CD4-positive, alpha-beta T cell treated with Interleukin-1 beta for 1 hour (primary cell): ENCODE measurements at places on chromosomes 11 and 22.
A peak's percentile ranks its signal among the peaks of the same experiment; 100 is the strongest.

- no peak for DNase-seq
Measured at GRCh38 chr11:17686231-17686980, 33.0 kb upstream of the MYOD1 start.

DNA sequence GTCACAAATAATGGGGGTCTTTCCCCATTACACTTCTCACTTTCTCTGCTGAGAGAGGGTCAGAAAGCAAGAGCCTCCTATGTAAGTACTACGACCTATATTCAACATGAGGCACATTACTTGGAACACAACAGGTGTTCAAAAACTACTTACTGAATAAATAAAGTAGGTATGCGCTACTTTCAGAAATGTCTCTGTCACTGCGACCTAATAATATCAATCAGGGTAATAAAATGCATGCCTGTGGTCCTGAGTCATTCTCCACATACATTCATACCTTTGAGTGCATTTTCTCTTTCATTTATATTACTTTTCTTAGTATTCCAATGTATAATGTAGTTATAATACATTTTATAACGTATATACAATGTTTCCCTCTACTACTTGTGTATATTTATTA lies 838.9 kb downstream of the DLG2 start:
- DNase-seq = no peak

GRCh38 chr22:44665115-44665514 lies 36.9 kb upstream of the PRR5 start:
- peak; percentile 23 for DNase-seq

DNA sequence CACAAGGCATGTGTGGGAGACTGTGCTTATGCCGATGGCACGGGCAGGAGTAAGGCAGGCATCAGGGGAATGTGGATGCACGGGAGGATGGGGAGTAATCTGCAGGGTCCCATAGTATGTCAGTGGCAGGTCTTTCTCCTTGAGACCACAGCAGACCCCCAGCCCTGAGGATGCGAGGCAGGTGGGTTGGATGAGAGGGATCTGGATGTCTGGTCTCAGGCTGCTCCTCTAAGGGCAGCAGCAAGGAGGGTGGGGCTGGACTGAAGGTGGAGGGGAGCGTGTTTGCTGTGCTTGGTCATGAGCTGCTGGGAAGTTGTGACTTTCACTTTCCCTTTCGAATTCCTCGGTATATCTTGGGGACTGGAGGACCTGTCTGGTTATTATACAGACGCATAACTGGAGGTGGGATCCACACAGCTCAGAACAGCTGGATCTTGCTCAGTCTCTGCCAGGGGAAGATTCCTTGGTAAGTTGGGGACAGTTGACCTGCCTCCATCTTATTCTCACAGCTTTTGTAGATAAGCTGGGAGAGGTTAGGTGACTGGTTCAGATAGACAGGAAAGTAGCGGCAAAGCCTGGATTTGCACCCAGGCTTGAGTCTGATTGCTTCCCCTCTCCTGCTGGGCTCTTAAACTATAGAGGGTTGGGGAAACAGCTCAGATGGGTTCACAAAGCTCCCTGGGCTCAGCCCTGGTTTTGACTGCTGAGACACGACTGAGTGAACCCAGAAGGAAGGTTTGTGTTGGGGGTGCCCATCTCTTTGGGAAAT lies at the start of gene APOL1:
Gene APOL1, plus strand, starts transcription at position 380 of the 769 bp plus-strand sequence. CDS start 1,823 bp downstream, outside the sequence.
- peak; percentile 73 for DNase-seq

DNA sequence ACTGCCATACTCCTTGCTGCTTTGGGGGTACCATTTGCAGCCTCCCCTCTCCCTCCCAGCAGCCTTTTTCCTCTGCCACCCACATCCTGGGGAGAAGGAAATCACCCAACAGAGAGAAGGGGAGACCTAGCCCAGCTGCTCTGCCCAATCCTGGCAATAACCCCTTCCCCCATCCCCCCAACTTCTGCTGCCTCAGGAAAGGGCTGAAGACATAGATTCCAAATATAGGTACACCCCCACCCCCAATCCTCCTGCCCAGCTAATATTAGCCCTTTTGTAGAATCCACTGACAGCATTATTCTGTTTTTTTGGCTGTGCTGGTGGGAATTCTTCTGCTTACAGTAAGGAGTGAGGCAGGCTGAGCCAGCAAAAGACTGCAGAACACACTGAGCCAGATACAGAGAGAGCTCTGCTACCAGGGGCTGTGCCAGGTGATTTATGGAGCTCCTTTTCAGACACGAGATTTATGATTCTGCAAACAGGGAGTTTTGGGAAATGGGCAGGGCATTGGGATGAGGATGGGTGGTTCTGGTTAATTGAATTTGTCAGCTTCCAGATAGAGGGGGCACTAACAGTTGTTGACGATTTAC lies 164.0 kb downstream of the TENM4 start:
- DNase-seq = no peak

GRCh38 chr11:64490562-64491216 lies 100.3 kb upstream of the SLC22A12 start:
- DNase-seq = no peak

DNA sequence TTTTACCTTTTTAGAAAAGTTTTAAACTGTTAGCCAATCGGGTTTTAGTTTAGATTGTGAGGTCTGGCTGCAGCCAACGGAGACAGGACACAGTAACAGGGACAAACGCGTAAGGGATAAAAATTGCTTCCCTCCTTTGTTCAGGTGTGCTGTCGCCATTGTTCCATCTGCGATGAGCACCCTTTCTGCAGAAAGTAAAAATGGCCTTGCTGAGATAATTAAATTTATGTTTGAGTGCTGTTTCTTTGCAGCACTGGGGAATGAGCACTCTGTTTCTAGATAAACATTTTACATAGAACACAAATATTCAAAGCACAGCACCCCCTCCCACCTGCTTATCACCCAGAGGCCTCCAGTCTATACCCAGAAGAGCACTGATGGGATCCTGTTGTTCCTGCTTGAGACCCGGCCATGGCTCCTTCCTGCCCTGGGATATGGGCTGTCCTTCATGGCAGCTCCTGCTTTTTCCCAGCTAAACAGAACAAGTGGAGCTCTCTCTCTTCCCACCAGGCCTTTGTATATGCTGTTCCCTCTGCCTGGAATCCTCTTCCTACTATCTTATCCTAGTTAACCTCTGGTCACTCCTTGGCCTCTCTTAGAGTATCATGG lies 34.3 kb upstream of the CELSR1 start:
- DNase-seq = no peak

- DNase-seq = peak; percentile 97
Measured at GRCh38 chr11:65546217-65546958, 11.8 kb downstream of the LTBP3 start.

GRCh38 chr11:58919561-58919960 lies 19.7 kb upstream of the GLYATL1 start:
- no peak for DNase-seq

GRCh38 chr22:17100621-17101020 lies 15.8 kb downstream of the IL17RA start:
- DNase-seq = no peak

GRCh38 chr11:36711104-36711825 lies 113.2 kb upstream of the RAG2 start:
- DNase-seq = no peak

DNA sequence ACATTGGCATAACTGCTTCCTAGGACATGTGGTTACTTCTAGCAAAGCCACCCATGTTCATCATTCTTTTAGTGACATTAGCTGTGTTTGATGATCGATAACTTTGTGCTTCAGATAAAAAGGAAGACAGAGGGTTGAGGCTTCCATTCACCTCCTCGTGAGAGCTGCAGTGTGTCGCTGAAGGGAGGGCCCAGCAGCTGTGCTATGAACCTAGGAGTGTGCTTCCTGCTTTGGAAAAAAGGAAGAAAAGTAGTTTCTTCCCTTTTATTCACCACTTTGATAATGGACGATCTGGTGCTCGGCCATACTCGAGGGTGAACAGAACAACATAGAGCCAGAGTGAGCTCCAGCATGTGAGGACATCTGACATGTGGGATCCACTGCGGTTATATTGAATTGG lies 6.1 kb upstream of the RFPL2 start:
- no peak for DNase-seq

DNA sequence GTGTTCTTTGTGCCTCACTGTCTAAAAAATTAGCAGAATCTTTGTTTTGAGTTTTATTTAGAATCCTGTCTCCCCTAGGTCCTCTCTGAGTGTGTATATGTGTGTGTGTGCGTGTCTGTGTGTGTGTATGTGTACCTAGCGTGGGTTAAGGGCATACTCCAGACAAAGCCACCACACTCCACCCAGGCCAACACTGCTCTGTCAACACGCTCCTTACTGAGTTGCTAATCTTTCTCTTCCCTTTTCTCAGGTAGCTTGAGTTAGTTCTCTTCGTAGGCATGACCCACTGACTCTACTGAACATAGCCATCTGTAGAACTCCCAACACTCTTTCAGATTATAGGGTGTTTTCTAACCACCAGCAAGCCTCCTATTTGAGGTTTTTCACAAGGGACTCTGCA lies 131.1 kb downstream of the LRRC4C start:
- DNase-seq = no peak

DNA sequence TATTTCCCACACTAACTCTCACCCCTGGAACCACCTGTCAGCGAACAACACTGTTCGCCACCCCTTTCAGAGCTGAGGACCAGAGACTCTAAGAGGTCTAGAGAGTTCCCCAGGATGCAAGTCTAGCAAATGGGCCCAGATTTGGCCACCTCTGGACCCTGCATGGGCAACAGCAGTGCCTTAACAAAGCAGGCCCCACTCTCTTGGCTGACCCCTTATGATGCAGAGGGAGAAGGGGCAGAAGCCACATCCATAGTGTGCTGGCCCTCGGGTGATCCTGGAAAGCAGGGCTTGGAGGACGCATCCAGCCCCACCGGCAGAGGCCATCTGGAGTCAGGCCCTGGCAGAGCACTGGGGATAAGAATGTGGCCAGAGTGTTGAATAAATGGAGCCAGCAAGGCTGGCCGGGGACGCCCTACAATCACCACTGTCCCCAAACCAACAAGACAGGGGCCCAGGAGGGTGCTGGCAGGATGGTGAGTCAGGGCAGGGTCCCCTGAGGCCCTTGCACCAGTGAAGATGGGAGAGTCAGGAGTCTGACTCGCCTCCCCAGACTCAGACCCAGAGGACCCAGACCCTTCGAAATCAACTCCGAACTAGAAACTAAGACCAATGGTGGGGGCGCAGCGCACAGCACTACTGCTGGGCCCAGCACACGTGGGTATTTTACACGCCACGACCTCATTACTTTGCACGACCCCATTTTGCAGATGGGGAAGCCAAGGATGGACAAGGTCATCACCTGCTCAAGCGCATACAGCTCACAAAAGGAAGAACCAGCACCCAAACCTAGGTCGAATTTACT lies 6.5 kb downstream of the CSNK1E start:
- no peak for DNase-seq

- no peak for DNase-seq
Measured at GRCh38 chr11:15967966-15968365, 388.4 kb downstream of the SOX6 start.

GRCh38 chr11:111918390-111919256 lies at the start of gene C11orf52:
Gene C11orf52, plus strand, starts transcription at chr11:111918913. Its CDS starts 60 bp downstream, at chr11:111918973.
- no peak for DNase-seq

DNA sequence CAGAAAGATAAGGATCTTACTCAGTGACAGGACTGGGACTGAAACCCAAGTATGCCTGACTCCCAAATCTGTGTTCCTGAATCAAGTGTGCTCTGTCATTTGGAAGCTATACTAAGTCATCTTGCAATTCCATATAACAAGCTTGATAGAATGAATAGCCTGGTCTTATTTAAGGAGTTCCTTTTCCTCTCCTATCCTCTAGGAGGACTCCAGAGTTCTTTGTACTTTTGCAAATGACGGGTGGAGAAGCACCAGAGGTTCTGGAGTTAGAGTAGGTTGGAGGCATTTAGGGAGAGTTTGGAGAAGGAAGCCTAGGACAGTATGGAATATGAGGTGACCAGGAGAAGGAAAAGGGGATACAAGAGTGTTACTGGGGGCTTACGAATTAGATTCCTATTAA lies 92.9 kb upstream of the RCN1 start:
- no peak for DNase-seq

DNA sequence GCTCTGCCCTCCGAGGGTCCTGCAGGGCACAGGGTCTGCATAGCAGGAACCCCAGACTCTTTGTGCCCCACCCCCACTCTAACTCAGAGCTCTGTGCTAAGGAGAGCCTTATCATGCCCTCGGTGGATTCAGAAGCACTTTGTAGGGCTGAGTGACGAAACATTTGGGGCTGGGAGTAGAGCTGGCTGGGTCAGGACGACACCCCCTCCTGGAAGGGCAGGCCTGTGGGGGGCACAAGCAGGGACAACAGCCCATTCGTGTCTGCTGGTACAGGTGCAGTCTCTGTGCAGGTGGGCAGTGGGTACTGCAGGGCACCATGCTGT lies 8.9 kb downstream of the APOBEC3A start:
- DNase-seq = no peak

DNA sequence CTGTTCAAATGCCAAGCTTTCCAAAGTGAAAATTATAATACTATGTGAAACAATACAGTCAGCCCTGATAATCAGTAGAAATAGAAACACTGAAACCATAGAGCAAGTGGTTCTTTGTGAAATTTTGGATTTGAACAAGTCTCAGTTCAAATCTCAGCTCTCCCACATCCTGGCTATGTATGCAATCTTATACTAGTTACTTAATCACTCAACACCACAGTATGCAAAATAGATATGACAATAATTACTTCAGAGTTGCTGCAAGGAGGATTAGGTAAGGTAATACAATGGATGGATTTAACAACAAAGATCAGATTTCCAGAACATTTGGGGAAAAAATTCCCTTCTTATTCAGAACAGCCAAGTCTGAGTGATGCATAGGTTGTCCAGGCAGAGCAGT lies 851.8 kb upstream of the CCDC90B start:
- no peak for DNase-seq

DNA sequence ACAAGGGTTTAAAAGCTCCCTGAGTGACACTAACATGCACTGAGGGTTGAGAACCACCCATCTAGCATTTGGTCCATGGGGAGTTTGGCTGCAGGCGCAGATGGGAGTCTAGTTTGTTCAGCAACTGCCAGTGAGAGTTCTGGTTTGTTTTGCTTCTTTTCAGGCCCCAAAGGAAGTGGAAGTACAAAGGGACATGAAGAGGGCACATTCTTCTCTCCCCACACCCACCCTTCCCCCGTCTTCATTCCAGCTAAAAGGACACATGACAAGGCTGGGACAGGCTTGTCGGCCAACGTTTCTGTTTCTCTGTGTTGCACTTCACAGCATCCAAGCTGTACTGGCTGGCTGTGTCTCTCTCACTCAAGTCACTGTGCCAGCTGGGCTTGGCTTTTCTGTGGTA lies 8.2 kb upstream of the ENDOD1 start:
- no peak for DNase-seq

GRCh38 chr11:118213201-118213600 lies 11.6 kb downstream of the JAML start:
- no peak for DNase-seq
